Hematopoietic multipotent progenitor cell treated with erythropoietin and hydrocortisone succinate and interleukin-3 and kit ligand, for 15 days (in vitro differentiated cells): ENCODE measurements at places on chromosomes 11 and 22.

GRCh38 chr11:19453651-19454257, 213.0 kb upstream of the E2F8 start:
- no peak for DNase-seq

GRCh38 chr11:95045812-95046211, 3.4 kb upstream of the KDM4F start:
- DNase-seq = no peak

- DNase-seq = no peak
Observed at GRCh38 chr22:23397613-23398567, 182.2 kb downstream of the IGLL1 start.

DNA sequence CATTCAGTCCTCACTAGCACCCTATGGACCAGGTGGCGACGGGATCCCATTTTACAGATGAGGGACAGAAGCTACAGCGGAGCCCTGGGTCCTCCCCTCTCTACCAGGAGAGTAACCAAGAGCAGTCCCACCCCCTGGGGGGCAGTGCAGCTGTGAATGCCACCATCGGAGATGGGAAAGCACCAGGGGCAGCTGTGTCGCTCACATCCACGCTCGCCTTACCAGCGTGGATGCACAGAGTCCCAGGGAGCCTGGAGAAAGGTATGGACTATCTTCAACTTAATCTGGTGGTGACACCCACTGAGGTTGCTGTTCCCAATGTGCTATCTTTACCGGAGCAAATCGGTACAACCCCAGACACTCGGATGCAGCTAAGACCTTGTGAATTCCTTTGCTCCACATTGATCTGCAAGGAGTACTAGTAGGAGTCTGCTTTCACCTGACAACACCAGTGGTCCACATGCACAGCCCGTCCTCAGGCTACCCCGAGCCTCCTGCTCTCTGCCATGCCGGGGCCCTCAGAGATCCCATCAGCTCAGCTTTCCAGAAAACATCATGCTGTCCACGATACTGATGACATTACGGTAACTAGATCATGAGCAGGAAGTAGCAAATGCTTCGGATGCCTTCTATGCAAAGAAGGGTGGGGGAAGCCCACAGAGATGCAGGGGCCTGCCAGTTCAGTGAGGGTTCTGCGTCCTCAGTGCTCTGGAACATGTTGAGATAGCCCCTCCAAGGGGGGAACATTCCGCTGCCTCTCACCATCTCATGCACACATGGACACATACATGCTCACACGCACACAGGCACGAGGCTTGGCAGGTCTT, 126.0 kb downstream of the CTTN start:
- DNase-seq = no peak

DNA sequence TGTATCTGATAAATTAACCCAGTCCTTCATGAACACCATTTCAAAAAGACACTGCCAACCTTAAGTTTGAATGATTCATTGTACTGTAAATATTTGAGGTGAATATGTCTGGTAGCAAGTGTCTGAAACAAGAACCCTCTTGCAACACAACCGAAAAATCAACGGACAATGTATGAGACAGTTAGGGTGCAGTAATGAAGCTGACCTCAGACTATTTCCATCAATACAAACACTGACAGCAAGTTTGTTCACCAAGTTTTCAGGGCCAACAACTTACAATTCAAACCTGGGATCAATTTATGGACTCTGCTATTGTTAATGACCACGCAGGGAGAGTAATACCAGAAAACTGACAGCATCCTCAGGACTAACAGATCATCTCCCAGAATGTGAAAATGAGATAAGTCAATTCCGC, 126.3 kb downstream of the CADM1 start:
- DNase-seq = no peak

- no peak for DNase-seq
Observed at GRCh38 chr22:43376765-43377547, 33.8 kb upstream of the SCUBE1 start.
